ENCODE measurements at places on chromosomes 5 and 9.

DNA sequence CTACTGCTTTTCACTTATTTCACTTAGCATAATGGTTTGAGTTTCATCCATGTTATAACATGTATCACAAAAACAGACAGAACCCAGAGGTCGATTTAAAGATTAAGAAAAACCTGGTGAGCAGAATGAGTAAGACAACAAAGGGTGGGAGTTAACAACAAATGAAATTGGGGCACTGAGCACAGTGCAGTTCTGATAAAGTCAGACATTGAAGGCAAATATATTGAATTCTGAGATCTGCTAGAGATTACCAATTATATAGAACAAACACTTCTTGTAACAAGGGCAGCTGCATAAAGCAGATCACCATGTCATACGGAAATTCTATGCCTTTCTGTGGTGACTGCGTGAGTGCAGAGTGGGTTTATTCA is 517.3 kb upstream of the RORB start:
- no peak for DNase-seq

GRCh38 chr5:13325765-13326164 is 618.7 kb downstream of the DNAH5 start:
- DNase-seq = no peak

- no peak for DNase-seq
Measured at GRCh38 chr5:143657647-143658285, 154.2 kb upstream of the HMHB1 start.

GRCh38 chr9:132637801-132638200 is 32.0 kb downstream of the DDX31 start:
- no peak for DNase-seq

- no peak for DNase-seq
Measured at GRCh38 chr9:2494562-2494961, 127.0 kb upstream of the VLDLR start.

GRCh38 chr9:30382271-30382670 is 2002.2 kb upstream of the ACO1 start:
- no peak for DNase-seq

- DNase-seq = no peak
Measured at GRCh38 chr9:93345643-93346230, 105.7 kb upstream of the FAM120A start.

- DNase-seq = no peak
Measured at GRCh38 chr5:137566780-137567179, 67.7 kb upstream of the SPOCK1 start.

- no peak for DNase-seq
Measured at GRCh38 chr9:128231638-128232527, 28.7 kb downstream of the DNM1 start.

DNA sequence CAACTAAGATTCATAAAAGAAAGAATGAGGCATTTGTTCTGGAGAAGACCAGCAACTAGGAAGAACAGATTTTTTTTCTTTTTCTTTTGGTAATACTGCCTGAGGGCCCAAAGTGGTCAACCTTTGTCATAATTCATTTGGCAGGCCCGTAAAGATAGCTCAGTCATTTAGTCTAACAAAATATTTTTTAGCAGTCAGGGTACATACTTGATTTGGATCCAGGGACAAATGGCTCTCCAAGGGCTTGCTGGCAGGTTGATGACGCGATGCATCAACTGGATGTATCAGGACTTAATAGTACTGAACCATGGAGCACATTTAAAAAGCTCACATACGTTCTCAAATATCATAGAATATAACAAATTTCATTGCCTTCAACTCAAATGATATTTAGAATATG is 203.4 kb upstream of the ZNF608 start:
- DNase-seq = no peak

DNA sequence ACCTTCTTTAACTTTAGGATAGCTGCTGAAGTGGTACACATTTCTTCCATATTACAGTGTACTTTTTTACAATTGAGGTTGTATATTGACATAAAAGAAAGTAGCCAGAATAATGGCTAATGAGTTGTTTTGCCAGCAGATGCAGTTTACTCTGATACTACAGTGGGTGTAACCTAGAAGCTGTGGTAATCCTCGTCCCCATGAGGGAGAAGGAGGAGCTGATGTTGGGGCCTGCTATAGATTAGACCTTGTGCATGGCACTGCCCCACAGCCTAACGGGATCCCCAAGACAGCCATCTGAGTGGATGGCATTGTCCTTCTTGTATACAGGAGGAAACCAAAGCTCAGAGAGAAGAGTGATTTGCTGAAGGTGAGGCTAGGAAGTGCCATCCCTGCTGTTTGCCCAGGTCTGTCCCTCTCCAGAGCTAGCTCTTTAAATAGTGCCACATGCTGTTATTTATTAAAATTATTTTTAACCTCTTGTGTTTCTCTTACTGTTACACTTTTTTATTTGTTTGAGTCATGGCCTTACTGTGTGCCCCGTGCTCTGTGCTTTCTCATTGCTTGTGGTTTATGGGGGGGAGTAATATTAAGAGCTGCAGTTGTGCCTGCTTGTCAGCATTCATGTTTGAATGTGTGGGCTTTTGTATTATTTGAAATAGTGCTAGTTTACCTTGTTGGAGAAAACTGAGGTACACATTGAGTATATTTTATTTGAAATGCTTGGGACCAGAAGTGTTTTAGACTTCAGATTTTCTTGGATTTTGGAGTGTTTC is 65.3 kb downstream of the ICE1 start:
- DNase-seq = no peak

DNA sequence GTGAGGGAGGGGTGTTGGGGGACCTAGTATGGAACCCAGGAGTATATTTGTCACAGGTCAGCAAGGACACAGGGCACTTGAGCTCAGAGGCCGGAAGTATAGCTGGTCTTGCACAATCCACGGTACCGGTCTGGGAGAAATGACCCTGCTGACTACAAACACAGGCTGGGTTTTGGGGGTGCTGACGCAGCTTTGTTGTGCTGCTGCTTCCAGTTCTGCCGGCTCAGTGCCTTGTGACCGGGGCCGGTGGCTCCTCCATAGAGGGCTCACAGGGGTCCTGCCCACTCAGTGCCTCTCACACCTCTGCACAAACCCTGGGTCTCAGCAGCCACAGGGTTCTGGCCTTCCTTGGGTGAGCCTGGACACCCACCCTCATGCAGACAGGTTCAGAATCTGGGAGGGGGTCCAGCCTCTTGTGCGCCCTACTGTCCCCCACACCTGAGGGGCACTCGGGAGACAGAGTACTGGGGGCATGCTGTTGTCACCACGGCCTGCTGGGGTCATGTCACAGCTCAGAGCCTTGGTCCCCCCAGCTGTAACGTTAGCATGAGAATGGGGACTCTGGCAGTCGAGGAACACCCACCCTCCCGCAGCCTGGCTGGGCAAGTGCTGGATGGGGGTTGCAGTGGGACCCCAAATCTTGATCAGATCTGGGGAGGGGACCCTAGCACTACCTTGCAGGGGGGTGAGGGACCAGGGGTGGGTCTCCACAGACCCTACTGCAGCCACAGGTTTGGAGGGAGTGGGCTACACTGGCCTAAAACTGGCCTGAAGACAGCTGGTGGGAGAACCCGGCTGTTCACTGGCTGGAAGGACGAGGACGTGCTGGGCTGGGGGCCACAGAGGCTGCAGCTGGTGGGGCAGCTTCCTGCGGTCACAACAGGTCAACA is 17.7 kb downstream of the NINJ1 start:
- no peak for DNase-seq

- no peak for DNase-seq
Measured at GRCh38 chr9:4207881-4208615, 91.8 kb downstream of the GLIS3 start.

DNA sequence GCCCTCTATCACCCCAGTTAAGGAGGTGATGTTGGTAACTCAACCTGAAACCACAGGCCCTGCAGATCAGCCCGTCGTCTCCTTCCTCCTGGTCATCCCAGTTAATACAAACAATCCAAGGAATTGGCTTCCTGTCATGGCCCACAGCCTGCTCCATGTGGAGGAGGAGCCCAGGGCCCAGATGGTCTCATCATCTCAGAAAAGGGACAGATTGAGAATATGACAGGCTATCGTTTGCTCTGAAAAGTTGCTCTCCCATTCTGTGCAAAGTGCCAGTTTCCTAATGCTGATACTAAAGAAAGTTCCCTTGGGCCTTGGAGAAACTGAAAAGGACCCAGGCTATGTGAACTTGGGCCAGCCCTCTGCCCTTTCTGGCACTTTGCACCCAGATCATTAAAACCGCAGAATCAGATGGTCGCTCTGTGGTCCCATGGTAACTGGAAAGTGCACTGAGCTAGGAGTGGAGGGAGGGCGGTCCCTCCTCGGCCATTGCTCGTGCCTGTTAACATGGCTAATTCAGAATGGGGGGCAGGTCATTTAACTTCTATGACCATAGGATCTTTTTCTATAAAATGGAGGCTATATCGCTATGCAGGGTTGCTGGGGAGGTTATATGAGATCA is 675 bp upstream of the SPAAR start:
- no peak for DNase-seq

DNA sequence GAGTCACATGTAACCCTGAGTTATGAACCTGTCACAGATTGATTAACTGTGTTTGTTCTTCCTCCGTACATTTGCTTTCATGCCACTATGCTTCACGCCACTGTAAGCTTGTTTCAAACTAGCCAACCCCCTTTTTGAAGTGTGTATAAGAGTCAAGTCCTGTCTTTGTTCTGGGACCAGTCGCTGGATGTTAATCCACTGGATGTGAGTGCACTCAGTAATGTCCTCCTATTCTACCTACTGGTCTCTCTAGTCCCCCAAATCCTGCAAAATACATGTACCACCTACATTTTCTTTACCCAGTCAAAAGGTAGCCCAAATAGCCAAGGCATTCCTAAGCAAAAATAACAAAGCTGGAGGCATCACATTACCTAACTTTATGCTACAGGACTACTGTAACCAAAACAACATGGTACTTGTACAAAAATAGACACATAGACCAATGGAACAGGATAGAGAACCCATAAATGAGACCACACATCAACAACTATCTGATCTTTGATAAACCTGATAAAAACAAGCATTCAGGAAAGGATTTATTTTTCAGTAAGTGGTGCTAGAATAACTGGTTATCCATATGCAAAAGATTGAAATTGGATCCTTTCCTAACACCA is 1139.1 kb upstream of the SEMA6A start:
- no peak for DNase-seq

DNA sequence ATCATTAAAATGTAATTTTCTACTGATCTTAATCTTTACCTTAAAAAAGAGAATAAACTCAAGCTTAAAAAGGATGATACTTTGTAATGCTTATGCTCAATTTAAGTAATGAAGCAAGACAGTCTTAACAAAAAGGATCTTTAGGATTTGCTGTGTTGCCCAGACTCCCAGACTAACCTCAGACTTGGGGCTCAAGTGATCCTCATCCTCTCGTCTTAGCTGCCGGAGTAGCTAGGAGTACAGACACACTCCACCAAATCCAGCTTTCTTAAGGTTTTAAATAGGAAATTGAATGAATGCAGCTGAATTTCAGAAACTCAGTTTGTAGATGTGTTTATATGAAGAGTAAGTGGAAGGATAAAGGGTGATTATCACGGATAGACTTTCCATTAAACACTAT is 400.5 kb upstream of the DAB2 start:
- no peak for DNase-seq

GRCh38 chr9:113573046-113573958 is 109.8 kb downstream of the RGS3 start:
- no peak for DNase-seq

DNA sequence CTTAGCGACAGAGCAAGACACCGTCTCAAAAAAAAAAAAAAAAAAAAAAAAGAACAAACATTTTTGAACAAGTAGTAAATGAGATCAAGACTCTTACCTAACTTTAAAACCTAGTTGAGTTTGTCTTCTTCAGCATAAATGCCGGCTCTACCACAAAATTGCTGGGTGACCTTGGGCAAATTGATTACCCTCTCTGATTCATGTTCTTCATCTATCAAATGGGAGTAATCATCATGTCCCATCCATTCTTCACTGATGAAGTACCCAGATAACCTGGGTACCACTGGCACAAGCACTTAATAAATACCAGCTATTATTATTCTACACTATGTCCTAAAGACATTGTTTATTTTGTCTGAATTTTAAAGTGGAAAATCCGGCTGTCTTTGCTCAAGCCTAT is 96.3 kb downstream of the ATPSCKMT start:
- DNase-seq = no peak

DNA sequence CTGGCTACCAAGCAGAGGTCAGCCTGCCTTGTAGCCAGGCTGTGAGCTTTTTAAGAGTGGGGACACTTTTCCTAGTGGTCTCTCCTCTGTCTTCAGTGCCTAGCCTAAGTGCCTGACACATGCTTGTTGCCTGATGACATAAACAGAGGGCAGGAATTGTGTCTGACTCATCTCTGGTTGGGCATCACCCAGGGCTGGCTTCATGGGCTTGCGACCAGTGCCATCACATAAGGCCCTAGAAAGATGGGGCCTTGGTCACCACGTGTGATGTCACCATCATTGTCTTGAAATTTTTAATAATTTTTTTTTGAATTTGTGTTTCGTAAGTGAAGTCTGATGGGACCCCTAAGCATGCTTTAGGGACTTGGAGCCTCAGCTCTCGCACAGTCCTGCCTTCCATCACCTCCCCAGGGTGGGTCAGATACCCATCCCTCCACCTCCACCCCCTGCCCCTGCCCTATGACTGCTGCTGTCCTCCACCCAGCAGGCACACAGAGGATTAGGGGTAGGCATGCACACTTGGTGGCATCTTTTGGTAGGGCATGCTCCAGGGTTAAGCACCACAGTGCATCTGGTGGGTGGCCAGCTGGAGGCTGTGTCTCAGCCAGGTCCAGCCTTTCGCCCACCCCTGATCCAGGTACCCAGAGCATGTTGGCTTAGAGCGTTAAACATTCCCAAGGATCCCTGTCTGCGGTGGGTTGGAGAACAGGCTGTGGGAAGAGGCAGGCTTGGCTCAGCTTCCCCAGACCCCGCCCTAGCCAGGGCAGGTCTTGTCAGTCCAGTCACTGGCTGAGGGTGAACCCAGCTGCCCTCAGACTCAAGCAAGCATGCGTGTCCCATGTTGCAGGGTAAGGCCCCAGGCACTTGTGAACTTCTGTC is 80.1 kb upstream of the SH3PXD2B start:
- no peak for DNase-seq

GRCh38 chr5:90557871-90558270 is 726 bp upstream of the ADGRV1 start:
- DNase-seq = no peak

DNA sequence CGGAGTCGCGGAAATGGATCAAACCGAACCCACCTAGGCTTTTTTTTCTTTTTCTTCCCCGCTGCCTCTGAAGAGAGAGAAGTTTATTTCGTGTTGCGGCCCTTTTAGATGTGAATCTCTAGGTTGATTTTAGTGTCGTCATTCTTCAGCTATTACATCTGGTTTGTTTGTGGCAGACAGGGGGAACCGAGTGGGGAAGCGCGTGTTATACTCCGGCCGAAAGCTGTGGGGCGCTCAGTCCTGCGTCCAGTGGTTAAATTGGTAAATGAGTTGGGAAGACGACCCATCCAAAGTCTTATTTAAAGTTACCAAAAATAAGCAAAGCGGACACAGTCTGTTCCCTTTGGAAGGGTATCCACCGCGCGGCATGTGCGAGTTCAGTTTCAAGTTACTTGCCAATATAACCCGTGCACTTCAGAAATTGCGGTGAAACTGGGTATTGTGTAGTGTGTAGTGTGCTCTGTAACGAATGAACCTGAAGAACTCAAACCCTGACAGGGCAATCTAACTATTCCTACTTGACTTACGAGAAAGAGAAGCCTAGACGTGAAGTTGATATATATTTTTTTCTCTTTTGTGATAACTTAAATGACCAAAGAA is 1.3 kb downstream of the MAN2A1 start:
- DNase-seq = no peak

- DNase-seq = no peak
Measured at GRCh38 chr5:73445665-73446630, 2.6 kb downstream of the FOXD1 start.

GRCh38 chr9:12846035-12846434 is 71.2 kb downstream of the LURAP1L start:
- DNase-seq = no peak

Data from stimulated activated CD8-positive, alpha-beta memory T cell treated with anti-CD3 and anti-CD28 coated beads, Interleukin-4, amount 100 ng/mL, for 1 hour (primary cell).